ENCODE measurements at places on chromosomes 1 and 21.

DNA sequence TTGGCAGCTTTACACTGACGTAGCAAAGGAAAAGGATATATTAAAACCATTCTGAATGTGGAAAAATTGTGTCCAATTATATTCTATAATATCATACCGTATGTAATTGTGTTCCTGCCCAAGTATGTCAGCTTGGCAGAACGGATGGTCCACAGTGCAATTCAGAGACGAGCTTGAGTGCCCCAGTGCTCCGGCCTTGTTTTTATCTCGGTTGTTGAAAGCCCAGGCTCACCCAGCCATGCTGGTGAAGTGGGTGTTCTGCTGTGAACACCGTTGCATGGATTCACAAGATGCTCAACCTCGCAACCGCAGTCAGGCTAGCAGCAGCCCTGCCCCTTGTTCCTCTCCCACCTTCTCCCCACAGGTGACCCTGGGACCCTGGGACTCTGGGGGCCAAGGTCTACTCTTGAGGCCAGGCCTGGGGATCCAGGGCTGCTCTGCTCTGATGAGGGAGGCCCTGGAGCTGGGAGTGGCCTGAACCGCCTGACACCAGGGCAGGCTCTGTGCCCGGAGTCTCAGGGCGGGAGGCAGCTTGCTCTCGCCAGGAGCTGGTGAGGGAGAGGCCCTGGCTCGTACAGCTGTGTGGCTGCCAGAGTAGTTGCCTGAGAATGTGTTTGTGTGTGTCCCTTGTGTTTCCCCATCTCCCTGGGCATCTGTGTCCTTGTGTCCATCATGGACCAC, 11.2 kb downstream of the PTPRF start:
- DNase-seq = no peak

GRCh38 chr1:115242543-115242942, 95.5 kb downstream of the NGF start:
- DNase-seq = no peak

GRCh38 chr1:244792188-244792850, 43.1 kb upstream of the COX20 start:
- DNase-seq = no peak

DNA sequence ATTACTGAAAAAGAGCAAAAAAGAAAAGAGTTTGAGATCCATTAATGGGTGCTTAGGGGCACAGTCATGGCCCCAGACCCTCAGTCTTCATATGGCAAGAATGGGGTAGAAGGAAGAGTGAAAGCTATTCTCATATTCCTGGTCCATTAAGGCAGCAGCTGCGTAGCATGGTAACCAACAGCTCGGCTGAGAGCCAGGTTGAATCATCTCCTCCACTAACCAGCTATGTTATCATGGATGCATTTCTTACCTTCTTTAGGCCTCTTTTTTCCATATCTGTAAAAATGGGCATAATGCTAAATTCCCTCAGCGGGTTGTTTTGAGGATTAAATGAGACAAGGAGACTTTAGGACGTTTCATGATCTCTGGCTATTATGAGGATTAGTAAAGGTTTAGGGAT, 15.0 kb upstream of the SARS1 start:
- no peak for DNase-seq

DNA sequence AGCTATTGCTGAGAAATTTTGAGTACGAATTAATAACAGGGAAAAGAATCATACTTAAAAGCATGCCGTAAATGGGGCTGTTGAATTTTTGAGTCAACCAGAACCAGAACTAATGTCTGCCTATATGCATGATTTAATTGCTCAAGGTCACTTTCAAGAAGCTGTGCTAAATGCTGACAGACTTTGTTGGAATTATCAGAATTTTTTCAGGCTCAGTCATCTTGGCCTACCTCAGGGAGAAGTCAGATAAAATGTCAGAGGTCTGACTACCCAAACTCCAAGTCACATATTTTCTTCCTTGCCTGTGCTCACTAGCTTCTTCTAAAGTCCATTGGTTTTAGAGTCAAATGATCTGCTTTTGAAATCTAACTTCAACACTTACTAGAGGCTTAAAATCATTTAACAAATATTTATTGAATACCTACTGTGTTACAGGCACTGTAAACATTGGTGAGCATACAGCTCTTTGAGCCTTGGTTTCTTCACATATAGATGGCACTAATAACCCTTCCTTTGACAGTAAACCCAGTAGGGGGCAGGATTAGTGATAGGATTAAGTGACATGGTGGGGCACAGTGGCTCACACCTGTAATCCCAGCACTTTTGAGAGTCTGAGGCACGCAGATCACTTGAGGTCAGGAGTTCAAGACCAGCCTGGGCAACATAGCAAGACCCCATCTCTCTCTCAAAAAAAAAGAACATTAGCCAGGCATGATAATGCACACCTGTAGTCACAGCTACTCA, 121.2 kb upstream of the SLC44A3 start:
- no peak for DNase-seq

DNA sequence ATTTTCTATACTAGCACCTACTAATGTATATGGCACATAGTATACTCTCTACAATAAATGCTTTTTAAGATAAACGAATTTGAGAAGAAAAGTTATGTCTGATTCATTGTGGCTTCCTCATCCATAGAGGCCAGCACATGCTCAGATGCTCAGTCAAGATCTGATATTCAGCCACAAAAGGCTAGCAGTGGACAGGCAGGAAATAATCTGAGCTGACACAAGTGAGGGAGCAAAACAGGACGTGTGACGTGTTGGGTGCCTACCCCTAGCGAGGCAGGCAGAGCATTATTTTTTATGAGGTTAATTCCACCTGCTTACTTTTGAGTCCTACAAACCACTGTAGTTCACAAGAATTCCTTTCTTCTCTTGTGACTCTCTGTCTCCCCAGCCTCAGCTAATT, 550.9 kb downstream of the SMYD3 start:
- no peak for DNase-seq

GRCh38 chr1:48048064-48048463, 50.9 kb upstream of the TRABD2B start:
- no peak for DNase-seq

DNA sequence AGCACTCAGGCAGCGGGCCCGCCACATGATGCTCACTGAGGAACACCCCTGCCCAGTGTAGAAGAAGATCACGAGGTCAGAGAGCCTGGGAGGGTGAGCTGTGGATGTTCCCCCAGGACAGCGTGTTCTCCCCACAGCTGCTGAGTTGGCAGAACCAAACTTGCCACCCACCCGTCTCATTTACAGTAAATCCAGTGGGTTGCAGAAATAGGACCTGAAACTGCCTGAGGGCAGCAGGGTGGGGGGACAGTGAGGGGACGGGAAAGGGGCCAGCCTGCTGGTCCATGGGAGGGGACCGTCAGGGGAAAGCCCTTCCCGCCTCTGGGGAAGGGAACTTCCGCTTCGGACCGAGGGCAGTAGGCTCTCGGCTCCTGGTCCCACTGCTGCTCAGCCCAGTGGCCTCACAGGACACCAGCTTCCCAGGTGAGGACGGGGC, at the start of gene C1QB:
Gene C1QB, plus strand, starts transcription at position 356 of the 436 bp plus-strand sequence. CDS start 6,227 bp downstream, outside the sequence.
- no peak for DNase-seq

DNA sequence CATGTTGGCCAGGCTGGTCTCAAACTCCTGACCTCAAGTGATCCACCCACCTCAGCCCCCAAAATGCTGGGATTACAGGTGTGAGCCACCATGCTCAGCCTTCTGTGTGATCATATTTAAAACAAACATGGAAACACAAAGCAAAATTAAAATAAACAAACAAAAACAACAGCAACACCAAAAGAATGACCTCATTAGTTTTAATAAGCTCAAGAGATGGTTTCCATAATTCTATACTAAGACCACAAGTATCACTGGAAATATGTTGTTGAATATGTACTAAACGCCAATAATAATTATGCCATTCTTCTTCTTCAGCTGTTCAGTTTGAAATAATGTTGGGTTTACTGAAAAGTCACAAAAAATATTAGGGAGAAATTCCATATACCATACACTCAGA, 526.4 kb downstream of the LRRIQ3 start:
- no peak for DNase-seq

- DNase-seq = no peak
These were observed 41.8 kb downstream of the TRPM2 start for GRCh38 chr21:44395260-44395659.

DNA sequence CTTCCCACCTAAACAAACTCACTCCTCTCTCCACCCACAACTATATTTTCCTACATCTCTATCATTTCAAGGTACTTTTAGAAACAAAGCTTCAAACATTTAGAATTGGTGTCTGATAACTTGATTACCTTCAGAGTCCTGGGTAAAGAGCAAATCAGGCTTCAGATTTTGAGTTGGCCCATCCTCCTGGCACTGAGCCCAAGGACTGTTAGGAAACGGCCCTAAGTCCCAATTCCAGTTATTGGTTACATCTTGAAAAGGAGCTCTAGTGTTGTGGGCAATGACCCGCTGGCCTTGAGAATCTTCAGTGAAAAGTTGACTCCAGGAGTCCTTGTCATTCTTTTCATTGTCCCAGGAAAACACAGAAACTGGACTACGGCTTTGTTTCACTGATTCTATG, 15.1 kb downstream of the MTFR1L start:
- DNase-seq = no peak

DNA sequence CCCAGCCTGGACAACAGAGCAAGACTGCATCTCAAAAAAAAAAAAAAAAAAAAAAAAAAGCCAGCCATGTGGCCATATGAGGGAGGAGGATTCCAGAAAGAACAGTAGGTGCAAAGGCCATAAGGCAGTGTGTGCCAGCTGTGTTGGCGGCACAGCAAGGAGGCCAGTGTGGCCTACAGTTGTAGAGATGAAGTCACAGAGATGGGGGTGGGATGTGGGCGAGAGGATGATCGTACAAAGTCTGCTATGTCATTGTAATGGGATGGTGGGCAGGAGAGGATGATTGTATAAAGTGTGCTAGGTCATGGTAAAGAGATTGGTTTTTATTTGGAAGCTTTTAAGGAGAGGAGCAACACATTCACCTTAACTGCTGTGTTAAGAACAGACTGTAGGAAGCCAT, 9.8 kb upstream of the CR1 start:
- no peak for DNase-seq

DNA sequence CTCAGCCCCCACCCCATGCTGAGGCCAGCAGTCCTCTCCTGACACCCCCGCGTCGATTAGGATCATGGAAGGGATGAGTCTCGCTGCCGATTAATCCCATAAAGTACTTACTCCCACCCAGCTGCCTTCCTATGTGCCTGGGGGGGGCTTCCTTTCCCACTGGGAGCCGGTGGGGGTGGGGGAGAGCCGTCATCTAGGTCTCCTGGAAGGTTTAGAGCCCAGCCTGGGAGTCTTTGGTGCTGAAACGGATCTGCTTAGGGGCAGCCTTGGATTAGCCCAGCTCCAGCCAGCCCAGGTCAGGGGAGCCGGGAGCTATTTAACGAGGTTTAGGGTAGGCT, 9.8 kb downstream of the SAMD11 start:
- DNase-seq = no peak

DNA sequence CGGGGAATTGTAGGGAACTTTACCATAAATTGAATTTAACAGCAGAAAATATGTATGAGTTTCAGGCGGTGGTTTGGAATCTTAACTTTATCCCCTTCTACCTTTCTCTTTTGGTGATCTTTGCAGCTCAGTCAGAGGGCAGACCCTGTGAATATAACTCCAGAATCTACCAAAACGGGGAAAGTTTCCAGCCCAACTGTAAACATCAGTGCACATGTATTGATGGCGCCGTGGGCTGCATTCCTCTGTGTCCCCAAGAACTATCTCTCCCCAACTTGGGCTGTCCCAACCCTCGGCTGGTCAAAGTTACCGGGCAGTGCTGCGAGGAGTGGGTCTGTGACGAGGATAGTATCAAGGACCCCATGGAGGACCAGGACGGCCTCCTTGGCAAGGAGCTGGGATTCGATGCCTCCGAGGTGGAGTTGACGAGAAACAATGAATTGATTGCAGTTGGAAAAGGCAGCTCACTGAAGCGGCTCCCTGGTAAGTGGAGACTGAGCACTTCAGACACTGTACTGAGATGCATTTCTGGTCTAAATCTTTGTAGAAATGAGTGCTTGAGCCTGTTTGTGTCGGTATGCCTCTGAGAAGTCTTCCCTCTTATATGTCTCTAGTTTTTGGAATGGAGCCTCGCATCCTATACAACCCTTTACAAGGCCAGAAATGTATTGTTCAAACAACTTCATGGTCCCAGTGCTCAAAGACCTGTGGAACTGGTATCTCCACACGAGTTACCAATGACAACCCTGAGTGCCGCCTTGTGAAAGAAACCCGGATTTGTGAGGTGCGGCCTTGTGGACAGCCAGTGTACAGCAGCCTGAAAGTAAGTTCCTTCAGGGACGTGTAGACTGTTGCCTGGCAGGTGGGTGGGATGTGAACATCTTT, 1.5 kb downstream of the CCN1 start:
- no peak for DNase-seq

DNA sequence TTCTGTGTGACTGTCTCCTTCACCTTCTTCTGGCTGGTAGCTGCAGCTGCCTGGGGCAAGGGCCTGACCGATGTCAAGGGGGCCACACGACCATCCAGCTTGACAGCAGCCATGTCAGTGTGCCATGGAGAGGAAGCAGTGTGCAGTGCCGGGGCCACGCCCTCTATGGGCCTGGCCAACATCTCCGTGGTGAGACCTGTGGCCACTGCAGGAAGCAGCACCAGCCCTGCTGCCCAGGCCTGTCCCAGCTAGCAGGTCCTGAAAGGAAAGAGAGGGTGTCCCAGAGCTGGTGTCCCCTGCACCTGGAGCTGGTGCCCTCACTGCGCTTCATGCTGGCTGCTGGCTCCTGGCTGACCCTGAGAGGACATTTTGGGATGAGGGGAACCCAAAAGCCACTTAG, 5.9 kb upstream of the ATXN7L2 start:
- no peak for DNase-seq

- DNase-seq = no peak
These were observed 30.1 kb downstream of the SKI start for GRCh38 chr1:2258122-2258681.

DNA sequence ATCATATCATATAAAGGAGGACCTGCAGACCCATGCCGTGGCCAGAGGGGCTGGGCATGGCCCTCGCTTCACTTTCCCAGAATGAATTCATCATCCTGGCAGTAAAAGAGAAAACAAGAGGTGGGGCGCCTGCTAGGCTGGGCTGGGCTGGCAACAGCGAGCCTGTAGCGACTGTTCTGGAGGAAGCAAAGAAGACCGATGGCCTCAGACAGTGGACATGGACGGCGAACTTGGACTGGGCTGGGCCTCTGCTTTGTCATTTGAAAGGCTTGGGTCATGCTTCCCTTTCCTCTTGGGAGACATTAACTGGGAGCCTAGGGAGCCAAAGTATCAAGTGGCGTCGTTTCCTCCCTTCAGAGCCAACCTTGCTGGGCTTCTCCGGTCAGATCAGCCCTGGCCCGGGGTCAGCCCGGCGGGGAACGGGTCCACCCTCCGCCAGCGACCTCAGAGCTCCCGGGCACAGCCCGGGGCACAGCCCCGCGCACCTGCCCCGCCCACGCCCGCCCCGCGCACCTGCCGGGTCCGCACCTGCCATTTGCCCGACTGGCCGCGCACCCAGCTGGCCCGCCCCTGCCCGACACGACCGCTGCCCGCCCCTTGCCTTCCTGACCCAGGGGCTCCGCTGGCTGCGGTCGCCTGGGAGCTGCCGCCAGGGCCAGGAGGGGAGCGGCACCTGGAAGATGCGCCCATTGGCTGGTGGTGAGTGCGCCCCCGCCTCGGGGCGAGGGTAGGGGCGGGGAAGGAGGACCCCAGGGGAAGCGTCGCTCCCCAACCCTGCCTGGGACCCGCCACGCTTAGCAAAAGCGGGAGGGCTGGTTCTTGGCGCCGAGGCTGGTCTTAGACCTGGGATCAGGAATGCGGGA, at the start of gene FAM3B:
Gene FAM3B, plus strand, starts transcription at position 602 of the 863 bp plus-strand sequence. Its CDS starts 79 bp downstream, at position 681.
- no peak for DNase-seq

GRCh38 chr1:230335861-230336522, 90.1 kb downstream of the PGBD5 start:
- DNase-seq = no peak

- no peak for DNase-seq
These were observed 68.3 kb downstream of the ADSS2 start for GRCh38 chr1:244383278-244383884.
